ENCODE measurements at places on chromosomes 3 and 15.

DNA sequence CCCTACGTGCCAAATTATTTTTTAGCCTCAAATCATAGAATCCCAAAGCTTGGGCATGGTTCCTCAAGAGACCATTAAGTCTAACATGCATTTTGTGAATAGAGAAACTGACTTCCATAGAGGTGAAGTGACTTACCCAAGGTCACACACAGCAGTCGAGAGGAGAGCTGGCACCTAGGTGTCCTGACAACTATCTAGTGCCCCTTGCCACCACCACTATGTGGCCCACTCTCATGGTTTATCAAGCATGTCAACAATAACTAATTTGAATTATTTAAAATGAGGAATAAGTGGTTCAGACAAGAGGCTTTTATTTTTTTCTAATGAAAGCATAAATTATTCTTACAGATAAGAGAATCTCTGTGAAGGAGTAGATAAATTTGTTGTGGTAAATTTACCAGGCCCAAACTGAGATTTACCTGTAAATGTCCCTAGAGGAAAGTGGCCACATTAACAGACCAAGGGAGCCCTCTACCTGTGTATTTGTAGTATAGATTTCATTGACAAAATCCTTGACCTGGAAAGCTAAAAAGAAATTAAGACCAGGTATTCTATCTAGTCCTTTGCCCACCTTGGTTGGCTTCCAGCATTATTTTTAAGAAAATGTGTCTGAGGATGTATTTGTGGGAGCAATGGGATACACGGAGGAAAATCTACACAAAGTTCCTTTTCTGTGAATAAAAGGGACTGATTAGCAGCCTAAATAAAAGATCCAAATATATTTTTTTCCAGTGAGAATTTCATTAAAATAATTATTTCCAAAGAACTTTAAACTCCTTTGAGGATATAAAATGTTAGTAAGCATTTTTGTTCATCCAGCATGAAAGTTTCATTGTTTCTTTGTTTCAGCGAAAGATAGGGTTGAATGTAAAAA, 49.1 kb downstream of the IQCH start:
- DNase-seq, result peak; percentile 59

- DNase-seq, result no peak
These were observed 523.2 kb upstream of the GOLIM4 start for GRCh38 chr3:168618827-168619470.

DNA sequence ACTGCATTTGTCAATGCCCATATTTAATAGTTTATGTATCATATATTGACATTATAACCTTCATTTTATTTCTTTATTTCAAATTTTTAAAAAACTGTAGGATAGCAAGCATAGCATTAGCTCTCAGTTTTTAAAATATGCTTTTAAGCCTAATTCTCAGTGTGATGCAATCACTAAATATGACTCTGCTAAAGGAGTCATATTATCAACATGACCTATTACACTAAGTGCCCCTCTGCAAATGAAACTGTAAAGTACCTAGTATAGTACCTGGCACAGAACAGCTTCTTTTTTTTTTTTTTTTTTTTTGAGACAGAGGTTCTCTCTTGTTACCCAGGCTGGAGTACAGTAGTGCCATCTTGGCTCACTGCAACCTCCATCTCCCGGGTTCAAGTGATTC, 179.4 kb upstream of the CGNL1 start:
- DNase-seq, result no peak

DNA sequence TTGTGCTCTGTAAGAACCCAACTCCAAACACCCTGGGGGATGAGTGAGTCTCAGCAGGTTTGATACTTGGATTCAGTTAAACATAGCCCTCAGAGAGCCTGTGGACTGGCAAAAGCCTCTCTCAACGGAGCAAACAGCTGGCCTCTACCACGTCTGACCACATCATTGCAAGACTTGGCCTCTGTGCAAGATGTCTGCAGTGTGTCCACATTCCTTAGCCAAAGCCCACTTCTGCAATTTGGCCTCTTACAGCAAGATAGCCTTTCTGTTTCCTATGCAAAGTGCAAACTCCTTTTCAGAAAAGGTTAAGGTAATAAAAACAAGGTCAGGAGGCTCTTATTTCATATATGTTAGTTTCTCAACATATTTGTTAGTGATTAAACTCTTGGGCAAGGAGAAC, 27.9 kb downstream of the FBN1 start:
- peak; percentile 86 for DNase-seq

- DNase-seq, result peak; percentile 30
These were observed 35.0 kb downstream of the RFX7 start for GRCh38 chr15:56208641-56209155.

DNA sequence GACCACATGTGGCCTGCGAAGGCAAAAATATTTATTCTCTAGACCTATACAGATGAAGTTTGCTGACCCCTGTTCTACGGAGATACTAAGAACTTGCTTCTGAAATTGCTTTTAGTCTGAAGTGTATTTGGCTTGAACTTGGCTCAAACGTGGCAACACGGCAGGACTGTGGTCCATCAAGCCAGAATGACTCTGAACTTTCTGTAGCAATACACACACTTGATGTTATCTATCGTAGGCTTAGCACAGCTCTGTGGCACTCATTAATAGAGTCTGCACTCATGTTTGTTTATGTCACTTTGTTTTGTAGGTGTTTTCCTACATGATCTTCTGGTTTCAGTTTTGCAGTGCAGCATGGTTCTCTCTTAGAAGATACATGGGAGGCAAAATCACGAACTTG, 298.1 kb downstream of the ADAMTS17 start:
- no peak for DNase-seq

DNA sequence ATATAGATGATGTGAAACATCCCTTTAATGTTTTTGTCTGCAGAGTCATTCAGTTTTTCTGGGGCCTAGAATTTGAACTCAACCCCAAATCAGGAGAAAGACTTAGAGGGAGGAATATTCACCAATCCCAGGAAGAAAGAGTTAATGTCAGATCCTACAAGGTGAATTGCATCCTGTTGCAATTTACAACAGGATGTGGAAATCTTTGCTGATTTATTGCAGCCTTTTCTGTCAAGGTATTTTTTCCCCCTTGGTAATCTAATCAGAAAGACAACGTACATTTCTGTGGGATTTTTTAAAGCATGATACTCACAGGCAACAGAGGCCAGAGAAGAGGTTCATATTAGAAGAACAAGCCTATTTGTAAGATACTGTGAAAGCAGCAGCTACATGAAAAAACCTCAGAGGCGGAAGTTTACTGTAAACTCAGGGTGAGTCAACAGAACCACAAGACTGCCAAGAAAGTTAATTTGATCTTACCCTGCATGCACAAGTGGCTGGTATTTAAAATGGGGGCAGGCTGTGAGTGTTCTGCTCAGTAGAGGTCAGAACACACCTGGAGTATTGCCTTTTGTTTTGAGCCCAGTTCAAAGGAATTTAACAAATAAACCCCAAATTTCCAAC, 531.9 kb downstream of the AGBL1 start:
- DNase-seq, result peak; percentile 80

GRCh38 chr15:65069179-65069578, 1.4 kb upstream of the RASL12 start:
- peak; percentile 45 for DNase-seq

GRCh38 chr15:22831473-22831872, 7.0 kb upstream of the NIPA2 start:
- DNase-seq, result peak; percentile 49

GRCh38 chr3:75180235-75180944, 483.7 kb upstream of the FRG2C start:
- no peak for DNase-seq

DNA sequence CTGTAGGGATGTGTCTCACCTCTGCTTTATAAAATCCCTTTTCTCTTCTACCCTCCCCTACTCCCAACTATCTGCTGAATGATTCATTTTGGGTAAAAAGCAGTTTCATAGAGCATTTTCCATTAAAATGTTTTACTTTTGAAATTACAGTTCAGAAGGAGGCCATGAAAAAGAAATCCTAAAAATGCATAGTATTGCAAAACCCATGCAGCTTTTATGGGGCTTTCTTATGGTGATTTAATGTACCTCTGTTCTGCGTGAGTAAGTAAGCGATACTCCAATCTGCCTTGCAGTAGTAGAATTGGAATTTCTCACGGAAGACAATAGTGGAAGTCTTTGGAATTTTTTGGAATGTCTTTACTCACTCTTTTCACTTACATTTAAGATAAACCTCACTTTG, 111.9 kb downstream of the ARPP21 start:
- no peak for DNase-seq

GRCh38 chr3:172713316-172713715, 2.4 kb upstream of the NCEH1 start:
- DNase-seq, result no peak

- no peak for DNase-seq
These were observed 56.8 kb downstream of the CPN2 start for GRCh38 chr3:194294199-194294894.

DNA sequence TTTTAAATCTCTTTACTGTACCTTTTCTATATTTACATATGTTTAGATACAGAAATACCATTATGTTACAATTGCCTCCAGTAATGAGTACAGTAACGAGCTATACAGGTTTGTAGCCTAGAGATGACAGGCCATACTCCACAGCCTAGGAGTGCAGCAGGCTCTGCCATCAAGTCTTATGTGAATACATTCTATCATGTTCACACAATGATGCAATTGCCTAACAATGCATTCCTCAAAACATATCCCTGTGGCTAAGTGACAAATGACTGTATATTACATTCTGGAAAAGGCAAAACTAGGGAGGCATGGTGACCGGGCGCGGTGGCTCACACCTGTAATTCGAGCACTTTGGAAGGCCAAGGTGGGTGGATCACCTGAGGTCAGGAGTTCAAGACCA, 192.4 kb upstream of the IGF1R start:
- DNase-seq, result peak; percentile 22

DNA sequence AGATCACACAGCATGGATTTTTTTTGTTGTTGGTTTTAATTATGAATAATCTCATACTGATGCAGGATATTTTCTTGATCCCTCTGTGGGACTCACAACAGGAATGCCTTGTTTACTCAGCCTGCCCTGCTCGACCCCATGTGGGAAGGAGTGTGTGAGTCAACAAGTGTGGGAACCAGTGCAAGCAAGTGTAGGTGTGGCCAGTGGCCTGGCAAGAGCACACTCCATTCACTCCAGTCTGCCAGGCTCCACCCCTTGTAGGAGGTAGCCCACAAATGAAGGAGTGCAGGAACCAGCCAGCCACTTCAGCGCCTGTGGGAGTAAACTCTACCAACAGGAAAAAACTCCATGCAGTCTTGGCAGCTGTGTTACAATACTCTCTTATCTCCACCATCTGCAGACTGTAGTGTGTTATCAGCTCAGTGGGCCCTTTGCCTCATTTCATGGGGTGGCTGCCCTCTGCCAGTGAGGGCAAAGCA, 393.6 kb downstream of the OTOL1 start:
- peak; percentile 89 for DNase-seq

DNA sequence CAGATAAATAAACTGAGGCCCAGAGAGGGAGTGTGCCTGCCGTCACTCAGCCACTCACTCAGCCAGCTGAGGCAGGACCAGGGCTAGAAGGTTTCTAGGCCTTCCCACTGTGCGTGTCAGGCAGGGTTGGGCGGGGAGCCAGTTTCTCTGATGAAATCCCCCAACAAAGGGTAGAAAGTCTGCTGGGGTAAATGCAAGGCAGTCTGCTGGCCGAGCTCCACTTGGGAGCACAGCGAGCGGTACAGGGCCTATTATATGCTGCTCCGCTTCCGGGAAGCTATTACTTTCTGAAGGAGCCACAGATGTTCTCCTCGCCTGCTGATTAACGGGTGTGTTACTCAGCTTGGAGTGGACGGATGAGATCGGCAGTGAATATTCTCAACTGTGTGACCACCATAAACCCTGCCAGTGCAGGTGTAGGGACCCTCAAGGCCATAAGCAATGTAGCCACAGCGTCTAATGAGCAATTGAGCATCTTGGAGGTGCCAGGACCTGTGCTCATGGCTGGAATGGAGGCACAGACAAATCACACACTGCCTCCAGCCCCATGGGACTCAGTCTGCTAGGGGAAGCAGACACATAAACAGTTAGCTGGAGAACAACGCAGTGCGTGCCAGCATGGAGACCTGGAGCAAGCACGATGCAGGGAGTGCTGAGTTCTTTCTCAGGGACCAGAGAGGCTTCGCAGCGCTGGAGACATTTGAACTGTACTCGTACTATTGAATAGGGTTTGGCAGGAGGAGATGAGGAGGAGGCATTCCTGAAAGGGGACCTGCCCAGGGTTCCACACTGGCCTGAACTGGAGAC, 42.1 kb downstream of the CORO2B start:
- peak; percentile 98 for DNase-seq

GRCh38 chr3:180516368-180516767, 85.6 kb upstream of the TTC14 start:
- DNase-seq, result no peak

- no peak for DNase-seq
These were observed 1.2 kb downstream of the ROBO2 start for GRCh38 chr3:77040926-77041722.

GRCh38 chr15:80468796-80469195, 64.6 kb downstream of the ARNT2 start:
- no peak for DNase-seq

- DNase-seq, result no peak
These were observed 5.5 kb downstream of the FAM81A start for GRCh38 chr15:59443341-59444072.

DNA sequence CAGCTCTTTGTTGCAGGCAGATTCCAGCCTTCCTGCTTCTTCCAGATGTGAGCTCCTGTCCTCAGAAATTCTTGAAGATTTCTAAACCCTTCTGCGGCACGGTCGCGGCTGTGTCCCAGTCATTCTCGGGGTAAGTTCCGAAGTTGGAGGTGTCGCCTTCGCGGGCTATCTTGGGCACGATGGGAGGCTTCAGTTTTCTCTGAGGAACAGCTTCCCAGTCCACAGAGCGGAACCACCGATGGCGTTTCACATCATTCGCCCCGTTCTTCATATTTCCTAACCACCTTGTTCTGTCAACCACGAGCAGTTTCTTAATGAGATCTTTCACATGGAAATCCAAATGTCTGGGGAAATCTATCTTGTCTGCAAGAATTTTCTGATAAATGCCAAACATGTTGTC, 24.7 kb upstream of the CERS3 start:
- no peak for DNase-seq

- no peak for DNase-seq
These were observed 12.9 kb upstream of the TAFA4 start for GRCh38 chr3:68945225-68945624.

- DNase-seq, result no peak
These were observed 15.5 kb downstream of the GRM2 start for GRCh38 chr3:51722362-51722761.

DNA sequence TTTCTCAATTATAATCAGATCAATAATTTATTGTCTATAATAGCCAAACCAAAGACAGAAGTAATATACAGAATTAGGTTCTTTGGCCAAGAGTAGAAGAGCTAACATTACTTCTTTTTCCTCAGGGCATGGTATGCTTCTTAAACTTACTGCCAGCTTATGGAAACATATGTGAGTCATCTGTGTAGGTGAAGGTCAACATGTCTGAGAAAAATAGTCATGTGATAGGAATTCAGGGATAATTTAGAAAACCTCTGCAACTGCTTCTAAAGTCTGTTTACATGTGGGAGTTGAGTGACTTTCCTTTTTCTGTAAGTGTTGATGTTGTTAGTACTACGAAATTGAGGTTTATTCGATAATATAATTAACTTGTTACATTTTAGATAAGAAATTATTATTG, 19.2 kb upstream of the MAP6D1 start:
- peak; percentile 34 for DNase-seq
